ENCODE measurements at places on chromosomes 7 and 10. TPM values are rescaled to one million over a fixed set of nuclear protein-coding genes. Genes with fewer than 3 reads are reported as not detected.

DNA sequence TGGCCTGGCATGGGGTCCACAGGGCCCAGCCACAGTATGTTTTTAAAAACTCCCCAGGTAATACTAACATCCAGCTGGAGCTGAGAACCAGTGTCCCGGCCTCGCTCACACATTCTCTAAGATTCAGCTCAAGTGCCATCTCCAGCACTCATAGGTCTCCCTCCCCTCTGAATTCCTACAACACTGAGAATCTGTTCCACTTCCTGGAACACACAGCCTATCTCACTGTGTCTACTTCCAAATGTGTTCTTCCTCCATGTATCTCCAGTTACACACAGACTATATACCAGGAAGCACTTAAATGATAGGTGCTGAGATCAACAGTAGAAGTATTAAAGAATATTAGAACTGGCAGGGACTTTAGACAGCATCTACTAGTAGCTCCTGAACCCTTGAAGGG, 10.7 kb downstream of the GOT1 start:
- H3K27ac ChIP-seq = no peak overlapping the region
- no peak for DNase-seq
- H3K4me3 ChIP-seq = no peak overlapping the region
- H3K27me3 ChIP-seq = no peaks in the 10 kb centered on the region
- no peaks in the 10 kb centered on the region for H3K4me1 ChIP-seq
- peaks cover 28% of the 10 kb centered on the region for H3K36me3 ChIP-seq

DNA sequence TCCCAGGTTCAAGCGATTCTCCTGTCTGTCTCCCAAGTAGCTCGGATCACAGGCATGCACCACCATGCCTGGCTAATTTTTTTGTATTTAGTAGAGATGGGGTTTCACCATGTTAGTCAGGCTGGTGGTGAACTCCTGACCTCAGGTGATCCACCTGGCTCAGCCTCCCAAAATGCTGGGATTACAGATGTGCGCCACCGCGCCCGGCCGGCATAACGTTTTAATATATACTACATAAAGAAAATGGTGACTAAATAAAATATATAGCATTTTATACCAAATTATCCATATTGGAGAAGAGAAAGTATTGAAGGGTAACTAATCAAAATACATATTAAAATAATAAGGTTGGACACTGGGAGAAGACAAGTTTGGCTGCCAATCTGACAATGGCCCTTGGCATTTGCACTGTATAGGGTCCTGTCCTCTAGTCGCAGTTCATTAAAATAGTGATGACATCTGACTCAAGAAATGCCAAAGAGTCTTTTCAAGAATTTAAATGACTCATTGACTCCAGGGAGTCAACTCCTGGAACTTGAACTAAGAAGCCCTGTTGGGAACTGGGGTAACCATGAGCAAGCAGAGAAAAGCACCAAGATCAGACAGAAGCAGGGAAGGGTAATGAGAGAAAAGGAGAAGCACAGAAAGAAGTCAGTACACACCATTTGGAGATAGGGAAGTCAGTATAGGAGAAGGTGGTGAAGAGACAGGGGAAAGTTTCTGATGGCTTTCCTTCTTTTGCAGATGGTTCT, 91.1 kb downstream of the CH25H start:
- DNase-seq = peak; percentile 44
- no peaks in the 10 kb centered on the region for H3K36me3 ChIP-seq
- no peaks in the 10 kb centered on the region for H3K27me3 ChIP-seq

DNA sequence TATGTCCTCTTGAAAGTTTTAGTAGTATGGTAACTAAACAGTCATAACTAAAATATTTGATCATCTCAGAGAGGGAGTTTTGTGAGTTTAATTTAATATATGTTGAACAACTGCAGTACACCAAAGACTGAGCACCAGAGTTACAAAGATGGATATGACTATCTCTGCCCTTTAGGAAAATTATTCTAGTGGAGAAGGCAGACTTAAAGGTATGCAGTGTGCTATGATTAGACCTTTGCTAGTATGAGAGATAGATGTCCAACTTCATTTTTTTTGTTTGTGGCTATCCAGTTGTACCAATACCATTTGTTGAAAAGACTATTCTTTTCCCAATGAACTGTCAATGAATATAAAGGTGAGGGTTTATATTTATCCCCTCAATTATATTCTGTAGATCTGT, 33.4 kb downstream of the AKAP9 start:
- H3K27ac ChIP-seq = no peak overlapping the region
- H3K36me3 ChIP-seq = no peaks in the 10 kb centered on the region
- no peaks in the 10 kb centered on the region for H3K4me1 ChIP-seq
- DNase-seq = no peak
- no peak overlapping the region for H3K4me3 ChIP-seq

GRCh38 chr10:95125582-95125981, 56.3 kb upstream of the CYP2C8 start:
- H3K4me3 ChIP-seq = no peak overlapping the region
- no peak for DNase-seq
- no peak overlapping the region for H3K27ac ChIP-seq
- H3K36me3 ChIP-seq = no peaks in the 10 kb centered on the region
- H3K27me3 ChIP-seq = no peaks in the 10 kb centered on the region

DNA sequence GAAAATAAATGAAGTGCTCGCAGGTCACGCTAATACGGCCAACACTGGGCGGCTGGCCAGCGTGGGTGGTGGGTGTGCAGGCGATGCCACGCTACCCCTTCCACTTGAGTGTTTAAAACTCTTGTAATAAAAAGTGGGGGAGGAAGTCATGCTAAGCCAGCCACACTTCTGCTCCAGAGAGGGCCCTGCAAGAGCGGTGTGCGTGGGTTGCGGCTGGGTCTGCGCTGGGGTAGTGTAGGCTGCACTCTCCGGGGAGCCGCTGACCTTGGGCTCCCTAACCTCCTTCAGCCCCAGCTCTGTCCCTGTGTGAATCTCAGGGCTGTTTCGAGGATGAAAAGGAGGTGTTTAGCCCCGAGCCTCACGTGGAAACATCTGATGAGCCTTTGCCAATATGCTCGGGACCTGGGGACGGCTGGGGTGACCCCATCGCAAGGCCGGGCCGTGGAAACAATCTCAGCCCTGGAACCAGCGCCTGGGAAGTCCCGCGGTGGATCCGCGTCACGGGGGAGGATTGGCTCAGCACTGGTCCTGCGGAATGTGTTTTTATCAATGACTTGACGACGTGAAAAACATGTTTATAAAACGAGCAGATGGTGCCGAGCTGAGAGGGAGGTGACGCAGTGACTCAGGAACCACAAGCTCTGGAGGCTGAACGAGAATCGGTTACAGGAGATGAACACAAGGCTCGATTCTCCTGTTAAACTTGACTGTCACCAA, 278.5 kb downstream of the DNAJB6 start:
- no peak overlapping the region for H3K27ac ChIP-seq
- H3K4me1 ChIP-seq = peaks cover 5% of the 10 kb centered on the region
- H3K4me3 ChIP-seq = no peak overlapping the region
- DNase-seq = no peak
- H3K27me3 ChIP-seq = peaks cover 39% of the 10 kb centered on the region
- no peaks in the 10 kb centered on the region for H3K36me3 ChIP-seq

DNA sequence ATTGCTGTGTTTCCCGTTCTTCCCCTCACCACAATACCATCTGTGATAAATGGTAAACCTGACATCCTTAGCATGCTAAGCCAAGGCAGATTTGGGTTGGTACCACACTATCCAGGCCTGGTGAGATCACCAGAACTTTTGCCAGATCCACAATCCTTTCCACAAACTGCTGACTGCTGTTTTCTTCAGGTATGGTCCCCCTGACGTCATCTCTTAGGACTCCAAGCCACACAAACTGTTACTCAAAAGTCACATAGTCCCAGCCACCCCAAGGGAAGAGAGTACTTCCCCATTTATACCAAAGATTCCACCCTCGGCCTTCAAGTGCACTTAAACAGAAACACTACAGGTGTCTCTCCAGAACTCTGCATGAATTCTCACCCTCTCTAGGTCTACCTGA, 34.8 kb downstream of the SLC25A13 start:
- no peaks in the 10 kb centered on the region for H3K36me3 ChIP-seq
- no peaks in the 10 kb centered on the region for H3K27me3 ChIP-seq
- no peak overlapping the region for H3K27ac ChIP-seq
- DNase-seq = no peak
- H3K4me1 ChIP-seq = no peaks in the 10 kb centered on the region

DNA sequence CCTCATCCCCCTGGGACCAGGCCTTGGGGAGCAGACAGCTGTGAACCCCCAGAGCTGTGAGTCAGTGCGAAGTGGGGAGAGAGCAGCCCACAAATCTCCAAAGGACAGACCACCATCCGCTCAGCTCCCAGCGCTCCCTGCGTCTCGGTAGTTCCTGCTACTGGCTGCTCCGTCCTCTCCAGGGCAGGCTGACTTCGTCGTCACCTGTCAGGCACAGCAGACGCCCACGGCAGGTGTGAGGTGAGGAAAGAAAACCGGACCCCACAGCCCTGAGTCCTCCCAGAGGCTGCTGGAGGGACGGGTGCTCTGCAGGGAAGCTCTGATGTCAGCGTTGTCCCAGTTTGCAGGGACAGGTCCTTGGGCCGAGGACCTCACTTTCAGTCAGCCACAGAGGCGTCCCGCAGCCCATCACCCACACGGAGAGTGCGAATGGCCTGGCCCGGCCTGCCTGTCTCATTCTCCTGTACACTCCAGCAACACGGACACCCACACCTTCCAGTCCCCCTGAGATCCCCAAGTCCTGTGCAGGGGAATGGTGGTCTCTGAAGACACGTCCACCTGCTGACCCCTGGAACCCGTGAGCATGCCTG, 95.2 kb downstream of the DNAJB6 start:
- H3K4me1 ChIP-seq = no peaks in the 10 kb centered on the region
- no peaks in the 10 kb centered on the region for H3K36me3 ChIP-seq
- peaks cover 7% of the 10 kb centered on the region for H3K27me3 ChIP-seq

DNA sequence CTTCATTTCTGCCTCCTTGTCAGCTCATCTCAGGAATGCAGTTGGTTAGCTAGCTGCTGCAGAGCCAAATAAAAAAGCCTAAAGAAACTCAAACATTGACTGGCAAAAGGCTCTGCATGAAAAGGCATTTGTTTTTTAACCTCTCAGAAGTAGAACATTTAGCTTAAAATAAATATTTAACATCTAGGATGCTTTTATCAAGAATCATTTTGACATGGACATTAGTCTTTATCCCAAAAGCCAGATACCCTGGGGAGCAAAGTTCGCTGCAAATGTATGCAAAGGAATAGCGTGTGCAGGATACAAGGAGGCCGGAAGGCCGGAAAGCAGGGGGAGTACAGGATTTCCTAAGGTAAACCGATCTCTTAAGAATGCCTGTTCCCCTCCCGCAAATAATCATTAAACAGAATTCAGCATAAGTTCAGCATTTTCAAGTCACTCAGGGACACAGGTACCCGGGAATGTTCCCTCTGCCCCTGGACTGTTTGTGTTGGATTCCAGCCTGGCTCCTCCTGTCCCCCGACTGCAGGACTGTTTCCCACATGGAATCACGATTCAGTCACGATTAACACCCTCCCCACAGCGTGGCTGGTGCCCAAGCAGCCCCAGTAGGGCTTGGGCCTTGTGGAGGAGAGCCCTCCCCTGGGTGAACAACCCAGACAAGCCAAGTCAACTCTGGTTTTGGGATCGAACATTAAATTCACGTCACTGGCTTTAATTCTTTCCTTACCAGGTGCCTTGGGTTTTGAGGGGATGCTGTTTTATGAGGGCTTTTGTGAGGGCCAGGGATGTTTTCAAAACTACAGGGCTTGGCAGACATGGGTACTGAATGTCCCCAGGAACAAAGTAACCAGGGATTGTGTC, 97.8 kb downstream of the HIPK2 start:
- H3K4me1 ChIP-seq = peaks cover 12% of the 10 kb centered on the region
- no peaks in the 10 kb centered on the region for H3K27me3 ChIP-seq
- no peak overlapping the region for H3K4me3 ChIP-seq
- no peak overlapping the region for H3K27ac ChIP-seq
- DNase-seq = no peak
- no peaks in the 10 kb centered on the region for H3K36me3 ChIP-seq

DNA sequence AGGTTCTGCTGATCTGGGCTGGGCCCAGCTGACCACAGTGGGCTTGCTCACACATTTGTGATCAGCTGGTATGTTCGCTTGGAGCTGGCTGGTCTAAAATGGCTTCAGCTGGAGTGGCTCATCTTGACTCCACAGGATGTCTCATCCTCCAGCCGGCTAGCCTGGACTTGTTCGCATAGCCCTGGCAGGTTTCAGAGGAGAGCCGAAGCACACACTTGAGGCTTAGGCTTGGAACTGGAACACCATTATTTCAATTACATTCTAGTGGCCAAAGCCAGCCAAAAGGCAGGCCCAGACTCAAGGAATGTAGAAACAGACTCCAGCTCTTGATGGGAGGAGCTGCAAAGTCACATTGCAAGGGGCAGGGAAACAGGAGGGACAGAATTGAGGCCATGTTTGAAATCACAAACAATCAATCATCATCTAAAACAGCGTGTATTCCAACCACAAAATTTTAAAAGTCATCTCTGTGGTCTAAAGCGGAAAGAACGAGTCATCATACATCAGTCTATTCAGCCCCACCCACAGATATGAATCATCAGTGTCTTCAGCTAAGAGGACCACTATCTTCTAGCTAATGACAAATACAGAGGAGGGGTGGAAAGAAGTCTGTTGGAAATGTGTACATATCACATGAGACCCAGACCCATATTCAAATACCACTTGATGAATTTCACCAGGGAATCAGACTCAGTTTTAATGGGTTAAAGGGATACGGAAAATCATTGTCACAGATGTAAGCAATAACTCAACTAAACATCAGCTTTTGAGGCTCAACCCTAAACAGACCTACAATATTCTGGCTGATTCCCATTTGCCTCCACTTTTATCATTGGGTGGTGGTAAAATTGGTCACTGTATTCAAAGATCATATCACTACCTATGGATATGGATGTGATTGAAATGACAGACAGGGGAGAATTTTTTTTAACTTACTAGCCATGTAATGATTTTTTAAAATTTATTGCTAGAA, 139.0 kb upstream of the MKLN1 start:
- H3K4me1 ChIP-seq = no peaks in the 10 kb centered on the region
- H3K4me3 ChIP-seq = no peak overlapping the region
- DNase-seq = peak; percentile 83
- H3K36me3 ChIP-seq = no peaks in the 10 kb centered on the region

- no peak for DNase-seq
- no peak overlapping the region for H3K4me3 ChIP-seq
- H3K36me3 ChIP-seq = no peaks in the 10 kb centered on the region
- no peaks in the 10 kb centered on the region for H3K4me1 ChIP-seq
- H3K27me3 ChIP-seq = no peaks in the 10 kb centered on the region
Measured at GRCh38 chr10:80371467-80371866, 14.9 kb downstream of the DYDC2 start.

- H3K36me3 ChIP-seq = no peaks in the 10 kb centered on the region
- DNase-seq = no peak
- no peak overlapping the region for H3K4me3 ChIP-seq
- no peaks in the 10 kb centered on the region for H3K4me1 ChIP-seq
Measured at GRCh38 chr7:142800699-142801260, 30.0 kb downstream of the PRSS2 start.

- H3K27ac ChIP-seq = no peak overlapping the region
- no peaks in the 10 kb centered on the region for H3K4me1 ChIP-seq
Measured at GRCh38 chr10:123997486-123998196, 95.8 kb downstream of the CHST15 start.

- DNase-seq = no peak
- H3K27me3 ChIP-seq = no peaks in the 10 kb centered on the region
- no peak overlapping the region for H3K4me3 ChIP-seq
- H3K4me1 ChIP-seq = no peaks in the 10 kb centered on the region
- no peak overlapping the region for H3K27ac ChIP-seq
Measured at GRCh38 chr7:134440067-134440466, 18.8 kb downstream of the AKR1B1 start.

ELAPOR2 gene
- total RNA-seq = not detected

WNT8B gene
- not detected for total RNA-seq

ATG9B gene
- total RNA-seq = 0.96 TPM

CALU gene
- 161 TPM for total RNA-seq

LIPJ gene
- not detected for total RNA-seq

VOPP1 gene
- total RNA-seq = 49.6 TPM

NCAPG2 gene
- total RNA-seq = 129 TPM

SORCS1 gene
- total RNA-seq = 0.50 TPM

OR2A7 gene
- total RNA-seq = 1.2 TPM
